Stimulated activated CD8-positive, alpha-beta memory T cell treated with anti-CD3 and anti-CD28 coated beads, Interleukin-7, amount 100 ng/mL, for 4 hours (primary cell): ENCODE measurements at places on chromosomes 4 and X.

DNA sequence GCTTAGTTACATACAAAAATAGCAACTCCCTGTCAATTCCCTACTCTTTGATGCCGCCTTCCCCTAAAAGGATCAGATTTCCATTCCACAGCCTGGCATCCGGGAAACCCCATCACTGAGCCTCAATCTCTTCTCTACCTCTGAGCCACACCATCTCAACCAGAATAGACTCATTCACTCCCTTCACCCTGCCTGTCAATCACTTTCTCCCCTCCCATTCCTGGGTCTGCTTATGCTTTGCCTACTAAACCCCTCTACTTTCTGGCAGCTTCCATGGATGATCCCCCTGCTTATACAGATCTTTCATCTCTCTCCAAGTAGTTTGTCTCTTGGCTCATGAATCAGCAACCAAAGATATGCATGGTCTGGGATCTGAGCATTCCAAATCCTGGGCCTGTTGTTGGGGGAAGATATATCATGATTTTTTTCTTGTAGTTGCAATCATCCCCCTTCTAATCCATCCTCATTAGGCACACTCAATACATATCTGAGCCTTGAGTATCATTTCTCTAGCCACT lies 2.6 kb downstream of the AMER1 start:
- no peak for DNase-seq

- DNase-seq, result no peak
Observed at GRCh38 chr4:172584816-172585215, 583.8 kb upstream of the GALNT7 start.

DNA sequence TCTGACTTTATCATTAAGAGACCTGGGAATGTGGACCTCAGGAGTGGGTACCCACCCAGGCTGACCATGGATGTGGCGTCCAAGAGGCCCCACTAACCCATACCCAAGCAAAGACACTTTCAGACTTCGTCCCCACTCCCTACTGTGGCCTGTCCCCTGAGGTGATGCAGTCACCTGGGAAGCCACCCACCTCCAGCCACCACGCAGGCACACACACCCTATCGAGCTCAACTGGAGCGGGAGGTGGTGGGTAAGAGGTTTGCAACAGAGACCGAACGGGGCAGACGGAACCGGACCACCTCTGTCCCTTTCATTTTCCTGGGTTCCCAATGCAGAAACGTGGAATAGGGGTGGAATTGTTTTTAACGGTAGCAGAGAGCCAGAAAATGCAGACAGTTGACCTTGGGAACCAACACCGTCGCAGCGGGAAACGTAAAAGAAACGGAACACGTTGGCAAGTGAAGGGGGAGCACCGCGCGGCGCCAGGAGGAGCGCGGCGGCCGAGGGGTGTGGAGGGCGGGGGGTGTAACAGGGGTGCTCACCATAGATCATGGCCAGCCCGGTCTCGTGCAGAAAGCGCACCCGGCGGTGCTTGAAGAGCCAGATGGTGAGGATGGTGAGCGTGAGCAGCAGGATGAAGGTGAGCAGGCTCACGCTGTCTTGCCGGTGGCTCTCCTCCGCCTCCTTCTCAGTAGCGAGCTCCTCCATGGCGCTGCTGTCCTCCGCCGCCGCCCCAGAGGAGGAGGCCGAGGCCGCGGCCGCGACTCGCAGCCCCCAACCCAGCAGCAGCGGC lies 559 bp downstream of the SLC9A7 start:
- DNase-seq, result no peak

GRCh38 chr4:129422277-129422676 lies 326.3 kb downstream of the C4orf33 start:
- no peak for DNase-seq

- DNase-seq, result no peak
Observed at GRCh38 chrX:110920991-110921390, 125.4 kb upstream of the CHRDL1 start.

- no peak for DNase-seq
Observed at GRCh38 chr4:85147481-85148076, 181.1 kb upstream of the WDFY3 start.
